ENCODE measurements at places on chromosomes 1 and 21.

GRCh38 chr1:195981448-195982139 is 626.6 kb downstream of the KCNT2 start:
- DNase-seq = no peak

GRCh38 chr1:4306559-4307467 is 347.6 kb upstream of the AJAP1 start:
- DNase-seq = no peak

DNA sequence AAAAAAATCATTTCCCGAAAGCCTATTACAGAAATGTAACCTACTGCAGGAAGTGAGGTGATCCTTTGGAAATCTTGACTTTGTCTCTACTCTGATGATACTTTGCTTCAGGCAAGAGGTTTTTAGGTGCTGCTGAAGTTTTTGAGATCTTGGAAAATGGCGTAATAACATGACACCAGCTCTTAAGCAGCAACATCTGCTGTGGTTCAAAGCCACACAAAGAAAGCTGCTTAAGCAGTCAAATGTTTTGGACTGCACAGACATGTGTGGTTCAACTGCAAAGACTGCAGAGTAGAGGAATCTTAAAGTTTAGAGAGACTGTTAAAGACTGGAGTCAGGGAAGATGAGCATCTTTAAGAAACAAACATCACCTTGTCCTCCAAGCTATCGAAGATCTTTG is 139.0 kb downstream of the RASAL2 start:
- no peak for DNase-seq

GRCh38 chr1:32605711-32606424 is 44.5 kb downstream of the ZBTB8OS start:
- DNase-seq = no peak

DNA sequence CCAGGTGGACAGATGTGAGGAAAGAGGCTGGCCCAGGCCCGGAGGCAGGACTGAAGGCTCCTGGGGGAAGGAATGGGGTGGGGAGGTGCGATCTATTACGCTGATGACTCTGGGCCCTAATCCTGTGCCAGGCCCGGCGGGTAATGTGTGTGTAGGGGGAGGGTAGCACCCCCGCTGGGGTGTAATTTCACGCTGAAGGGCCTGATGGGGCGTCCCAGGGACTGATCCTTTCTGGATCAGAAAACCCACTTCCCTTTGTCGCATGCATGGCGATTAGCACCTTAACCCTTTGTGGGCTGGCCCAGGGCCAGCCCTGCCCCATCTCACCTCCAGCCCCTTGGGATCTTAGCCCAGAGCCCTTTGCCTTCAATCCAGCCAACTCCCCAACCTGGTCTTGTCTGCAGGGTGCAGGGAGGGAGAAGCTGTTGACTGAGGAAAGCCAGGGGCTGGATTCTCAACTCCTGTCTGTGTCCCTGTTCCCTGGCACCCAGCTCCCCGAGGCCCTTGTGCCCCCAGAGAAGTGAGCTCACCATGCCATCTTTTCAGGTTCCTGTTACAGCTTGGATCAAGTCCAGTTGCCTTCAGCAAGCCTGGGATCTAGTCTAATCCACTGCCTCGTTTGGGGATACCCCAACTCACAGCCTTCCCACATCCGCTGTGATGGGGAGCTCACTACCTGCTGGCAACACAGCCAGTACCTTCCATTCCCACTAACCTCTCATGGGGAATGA is 26.0 kb downstream of the KNCN start:
- no peak for DNase-seq

DNA sequence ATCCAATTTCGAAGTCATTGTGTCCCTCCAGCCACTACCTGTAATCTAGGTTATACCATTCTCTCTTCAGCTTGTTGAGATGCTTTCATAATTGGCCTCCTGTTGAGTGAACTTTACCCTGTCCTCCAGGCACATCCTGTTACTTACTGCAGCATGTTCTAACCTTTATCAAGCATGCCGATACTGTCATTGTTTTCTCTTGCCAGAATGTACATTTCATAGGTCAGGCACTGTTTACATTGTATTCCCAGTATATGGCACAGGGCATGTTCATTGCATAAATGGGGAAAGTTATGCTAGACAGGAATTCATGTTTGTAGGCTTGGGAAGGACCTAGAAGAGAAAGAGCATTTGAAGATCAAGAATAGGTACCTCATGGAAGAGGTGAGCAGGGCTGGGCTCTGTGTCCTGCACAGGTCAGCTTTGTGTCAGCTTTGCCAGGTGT is 10.2 kb downstream of the CXADR start:
- no peak for DNase-seq

- no peak for DNase-seq
Observed at GRCh38 chr1:53069663-53070327, 7.8 kb downstream of the PODN start.

DNA sequence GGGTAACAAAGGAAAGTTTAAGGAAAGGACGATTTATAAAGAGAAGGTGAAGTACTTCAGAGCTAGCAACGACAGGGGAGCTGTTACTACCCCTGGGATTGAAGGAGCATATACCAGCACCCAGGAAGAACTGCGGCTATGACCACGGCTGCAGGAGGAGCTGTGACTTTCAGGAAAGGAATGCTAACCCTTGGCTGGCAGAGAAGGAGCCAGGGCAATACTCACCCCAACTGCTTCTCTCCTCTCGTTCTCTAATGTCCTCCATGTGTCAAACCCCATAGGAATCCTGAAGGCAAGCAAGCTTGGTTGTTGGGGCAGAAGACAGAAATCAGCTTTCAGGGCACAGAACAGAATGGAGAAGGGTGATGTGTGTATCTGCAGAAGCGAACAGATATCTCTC is 120.5 kb downstream of the TMEM53 start:
- DNase-seq = no peak

DNA sequence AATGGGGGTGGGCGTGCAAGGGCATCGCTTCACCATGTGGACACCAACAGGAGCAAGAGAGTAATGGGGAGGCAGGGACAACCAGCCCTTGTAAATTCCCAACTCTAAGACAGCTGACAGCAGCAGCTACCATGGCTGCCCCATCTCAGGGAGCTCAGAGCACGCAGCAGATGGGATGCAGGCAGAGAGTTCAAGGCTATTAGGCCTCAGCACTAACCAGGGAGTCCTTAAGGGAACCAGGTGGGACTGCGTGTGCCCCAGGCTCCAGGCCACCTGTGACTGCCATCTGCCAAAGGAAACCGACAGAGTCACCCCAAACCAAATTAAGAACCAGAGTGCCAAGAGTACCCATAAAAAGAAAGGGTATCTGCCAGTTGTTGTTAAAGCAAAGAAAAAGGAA is 33.7 kb upstream of the PRDM2 start:
- DNase-seq = no peak

GRCh38 chr1:85549834-85550233 is 30.7 kb upstream of the CCN1 start:
- no peak for DNase-seq

- DNase-seq = no peak
Observed at GRCh38 chr21:25859235-25859929, 124.6 kb downstream of the GABPA start.

DNA sequence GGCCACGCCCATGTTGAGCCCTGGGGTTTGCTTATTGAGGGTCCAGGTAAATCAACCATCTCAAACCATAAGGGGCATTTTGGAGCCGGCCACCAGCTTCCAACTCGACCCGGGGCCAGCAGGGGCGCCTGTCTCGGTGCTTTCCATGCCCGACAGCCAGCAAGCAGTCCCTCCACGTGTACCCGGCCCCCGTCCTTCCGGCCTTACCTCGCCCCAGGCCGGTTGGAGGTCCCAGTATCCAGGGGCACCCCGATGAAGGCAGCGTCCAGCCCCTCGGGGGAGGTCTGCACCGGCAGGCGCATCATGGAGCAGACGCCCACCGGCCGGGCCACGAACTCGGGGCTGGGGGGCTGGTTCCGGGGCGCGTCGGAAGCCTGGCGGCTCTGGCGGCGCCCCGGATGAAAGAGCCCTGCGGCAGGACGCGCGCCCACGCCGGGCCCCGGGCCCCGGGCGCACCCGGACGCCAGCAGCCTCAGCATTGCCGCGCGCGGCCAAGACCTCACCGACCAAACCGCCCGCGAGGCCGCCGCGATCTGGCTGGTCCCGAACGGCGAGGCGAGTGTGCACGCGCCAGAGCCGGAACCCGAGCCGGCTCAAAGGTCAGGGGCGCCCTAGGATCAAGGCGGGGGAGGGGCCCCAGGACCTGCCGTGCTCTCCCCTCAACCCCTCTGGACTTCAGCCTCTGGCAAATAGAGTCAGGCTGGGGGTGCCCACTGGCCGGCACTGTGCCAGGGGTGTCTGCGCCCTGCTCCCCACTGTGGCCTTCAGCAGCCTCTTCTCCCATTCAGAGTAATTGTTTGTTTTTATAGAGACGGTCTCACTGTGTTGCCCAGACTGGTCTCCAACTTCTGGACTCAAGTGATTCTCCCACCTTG is at the start of gene AGMAT:
AGMAT (minus strand) TSS at position 563 of the 875 bp plus-strand sequence; CDS start at position 479, 84 bp downstream.
- no peak for DNase-seq

DNA sequence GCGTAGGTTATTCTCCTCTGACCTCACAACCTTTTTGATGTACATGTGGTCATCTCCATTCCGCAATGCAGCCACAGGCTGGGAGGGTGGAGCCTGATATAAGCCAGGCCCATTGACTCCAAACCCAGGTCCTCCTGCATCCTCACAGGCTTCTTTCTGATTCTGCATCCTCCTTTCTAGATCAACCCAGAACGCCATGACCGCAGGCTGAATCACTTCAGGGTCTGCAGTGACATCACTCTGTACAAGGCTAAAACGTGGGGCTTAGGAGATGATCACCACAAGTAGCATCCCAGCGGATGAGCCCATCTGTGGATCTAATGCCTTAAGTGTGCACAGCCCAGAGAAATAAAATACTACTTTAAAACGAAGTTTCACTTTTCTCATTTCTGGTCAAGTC is 16.1 kb downstream of the EBNA1BP2 start:
- no peak for DNase-seq

GRCh38 chr1:58456470-58456869 is 90.1 kb downstream of the OMA1 start:
- no peak for DNase-seq

DNA sequence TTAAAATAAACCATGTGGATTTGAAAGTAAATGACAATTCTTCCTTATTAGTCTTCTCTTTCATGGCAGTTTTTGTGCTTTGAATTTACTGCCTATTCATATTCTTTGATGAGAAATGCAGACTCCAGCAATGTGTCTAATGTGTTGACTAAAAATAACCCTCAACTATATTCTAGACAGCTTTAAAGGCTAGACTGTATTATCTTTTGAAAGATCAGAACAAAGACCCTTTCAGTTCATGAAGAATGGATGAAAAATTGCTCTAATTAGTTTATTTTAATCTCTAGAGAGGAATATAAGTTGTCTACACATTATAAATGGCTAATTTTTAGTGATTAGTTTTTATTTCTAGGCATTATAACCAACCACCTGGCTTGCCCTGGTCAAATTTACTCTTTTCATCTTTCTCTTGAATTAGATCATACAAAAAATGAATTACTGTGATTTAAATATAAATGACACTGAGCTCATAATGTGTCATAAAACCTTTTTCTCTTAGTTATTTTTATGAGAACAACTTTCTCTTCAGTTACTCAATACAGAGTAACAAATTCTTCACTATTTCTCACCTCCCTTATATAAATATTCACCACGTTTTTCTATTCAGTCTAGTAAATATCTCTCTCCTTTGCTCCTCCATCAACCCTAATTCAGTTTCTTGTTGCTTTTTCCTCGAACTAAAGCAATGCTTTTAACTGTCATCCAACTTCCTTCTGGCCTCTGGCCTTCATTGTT is 428.5 kb upstream of the TMPRSS15 start:
- no peak for DNase-seq

- DNase-seq = no peak
Observed at GRCh38 chr1:151513626-151514121, 2.5 kb downstream of the CGN start.

DNA sequence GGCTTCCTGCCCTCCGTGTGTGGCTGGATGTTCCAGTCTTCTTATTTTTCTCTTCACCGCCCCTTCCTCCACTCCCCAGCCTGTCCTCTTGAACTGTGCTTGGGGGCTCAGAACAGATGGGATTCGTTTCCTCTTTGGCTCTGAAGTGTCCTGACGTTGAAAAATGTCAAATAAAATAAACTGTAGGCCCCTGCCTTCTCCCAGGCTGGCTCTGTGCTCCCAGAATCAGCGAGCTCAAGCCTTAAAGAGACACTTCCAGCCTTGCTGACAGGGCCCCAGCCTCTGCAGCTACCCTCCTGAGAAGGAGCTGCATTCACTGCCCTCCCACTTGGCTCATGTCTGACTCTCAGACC is 104.2 kb upstream of the IPO9 start:
- no peak for DNase-seq

GRCh38 chr1:227731241-227731677 is 3.8 kb downstream of the JMJD4 start:
- DNase-seq = no peak

DNA sequence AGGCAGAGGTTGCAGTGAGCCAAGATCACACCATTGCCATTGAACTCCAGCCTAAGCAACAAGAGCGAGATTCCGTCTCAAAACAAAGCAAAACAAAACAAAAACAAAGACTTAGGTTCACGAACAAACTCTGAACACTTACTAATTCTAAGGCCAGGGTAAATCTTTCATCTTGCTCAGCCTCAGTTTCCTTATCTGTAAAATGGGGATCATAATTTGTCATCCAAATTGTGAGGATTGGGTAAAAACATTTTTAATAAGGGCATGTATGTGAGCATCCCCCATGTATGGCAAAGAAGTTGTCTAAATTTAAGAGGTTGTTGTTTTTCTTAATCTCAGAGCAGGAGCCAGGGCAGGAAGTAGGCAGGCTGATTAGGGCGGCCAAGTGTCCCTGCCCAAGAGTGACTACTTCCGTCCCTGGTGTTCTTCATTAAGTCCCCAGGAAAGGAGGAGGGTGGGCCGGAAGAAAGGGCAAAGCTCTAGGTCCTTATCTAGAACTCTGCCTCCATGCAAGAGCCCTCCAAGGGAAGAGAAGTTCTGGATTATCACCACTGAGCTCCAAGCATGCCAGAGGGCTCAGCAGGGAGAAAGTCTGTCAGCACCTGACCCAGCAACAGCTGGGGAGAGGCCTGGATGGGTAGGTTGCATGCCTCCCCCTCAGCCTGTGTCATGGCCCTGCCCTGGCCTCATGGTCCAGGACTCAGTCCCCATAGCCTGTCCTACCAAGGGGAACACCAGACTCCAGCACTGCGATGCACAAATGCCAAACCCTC is 49.9 kb upstream of the CLIC4 start:
- no peak for DNase-seq

- DNase-seq = no peak
Observed at GRCh38 chr1:211643324-211644212, 31.9 kb downstream of the NEK2 start.

DNA sequence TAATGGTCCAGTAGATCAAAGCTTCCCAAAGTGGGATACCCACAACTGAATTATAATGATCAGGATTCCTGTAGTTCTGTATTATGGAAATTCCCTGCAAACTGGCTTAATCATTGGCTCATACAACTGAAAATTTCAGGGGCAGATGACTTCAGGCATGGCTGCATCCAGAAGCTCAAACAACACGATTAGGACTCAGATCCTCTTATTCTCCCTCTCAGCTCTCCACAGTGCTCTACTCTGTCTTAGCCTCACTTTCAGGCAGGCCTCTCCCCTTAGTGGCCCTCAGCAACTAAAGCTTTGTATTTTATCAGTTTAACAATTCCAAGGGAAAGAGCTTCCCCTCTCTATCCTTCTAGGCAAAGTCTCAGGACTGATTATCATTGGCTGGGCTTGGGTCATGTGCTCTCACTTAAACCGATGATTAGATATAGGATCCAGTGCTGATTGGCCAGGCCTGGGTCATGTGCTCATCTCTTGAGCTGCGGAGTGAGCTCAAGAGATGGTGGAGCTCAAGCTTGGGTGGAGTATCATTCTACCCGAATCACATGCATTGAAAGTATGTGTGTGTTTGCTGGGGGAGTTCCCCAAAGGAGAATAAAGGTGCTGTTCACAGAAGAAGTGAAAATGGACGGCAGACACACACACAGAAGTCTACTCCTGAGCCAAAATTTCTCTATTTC is 57.9 kb upstream of the RUNX3 start:
- no peak for DNase-seq
